ENCODE measurements at places on chromosomes 4 and X.

GRCh38 chrX:155966876-155967275, 30.6 kb upstream of the IL9R start:
- no peak for DNase-seq

DNA sequence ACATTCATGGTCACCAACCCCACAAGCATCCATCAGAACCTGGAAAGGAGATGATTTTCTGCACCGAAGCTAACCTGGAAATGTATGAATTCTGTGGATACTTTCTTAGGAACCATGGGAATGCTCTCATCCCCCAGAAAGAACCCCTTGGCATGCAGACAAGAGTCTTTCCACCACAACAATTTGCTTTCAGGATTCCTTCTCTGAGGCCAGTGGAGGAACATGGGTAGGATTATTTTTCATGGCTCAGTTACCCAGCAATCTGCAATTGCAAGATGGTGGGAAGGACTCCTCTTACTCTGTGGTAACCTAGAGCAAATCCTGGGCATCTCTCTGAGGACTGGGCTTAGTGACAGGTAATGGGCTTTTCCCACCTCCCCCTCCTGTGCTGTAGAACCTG, 131.9 kb upstream of the MSX1 start:
- no peak for DNase-seq

DNA sequence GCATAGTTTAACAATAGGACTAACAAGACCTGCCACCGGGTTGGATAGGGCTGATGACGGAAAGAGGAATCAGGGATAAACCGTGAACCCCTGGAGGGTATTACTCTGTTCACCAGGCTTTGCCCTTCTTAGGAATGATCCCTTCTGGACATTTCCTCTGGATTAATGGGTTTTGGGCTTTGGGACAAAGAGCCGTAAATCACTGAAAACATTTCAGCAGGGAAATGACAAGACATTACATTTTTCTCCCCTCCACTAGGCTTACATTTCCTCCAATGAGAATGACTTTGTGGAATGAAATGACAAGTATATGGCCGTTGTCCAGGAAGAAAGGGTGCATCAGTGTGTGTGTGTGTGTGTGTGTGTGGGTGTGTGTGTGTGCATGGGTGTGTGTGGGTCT, 25.9 kb upstream of the RBPJ start:
- DNase-seq: no peak

DNA sequence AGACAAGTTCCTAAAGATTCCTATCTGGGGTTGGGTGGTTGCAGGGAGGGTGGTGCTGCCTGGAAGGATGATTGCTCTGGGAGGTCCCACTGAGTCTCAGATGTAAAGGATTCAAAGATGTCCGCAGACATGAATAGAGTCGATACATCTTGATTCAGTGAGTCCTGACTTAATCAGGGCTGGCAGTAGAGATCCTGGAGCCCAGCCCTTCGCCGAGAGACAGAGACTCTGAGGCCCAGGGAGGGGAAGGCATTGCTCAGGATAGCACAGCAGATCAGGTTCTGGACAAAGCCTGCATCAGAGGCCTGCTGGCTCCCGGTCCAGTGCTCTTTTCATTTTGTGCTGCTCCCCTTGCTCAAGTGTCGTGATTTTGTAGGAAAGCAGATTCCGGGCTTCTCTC, 21.7 kb downstream of the PJA1 start:
- DNase-seq: no peak

- no peak for DNase-seq
These were observed 142.1 kb downstream of the PDGFRA start for GRCh38 chr4:54371173-54371572.

GRCh38 chr4:149113804-149114430, 671.7 kb upstream of the NR3C2 start:
- no peak for DNase-seq

- no peak for DNase-seq
These were observed 39.4 kb downstream of the GLRA3 start for GRCh38 chr4:174789657-174790056.

DNA sequence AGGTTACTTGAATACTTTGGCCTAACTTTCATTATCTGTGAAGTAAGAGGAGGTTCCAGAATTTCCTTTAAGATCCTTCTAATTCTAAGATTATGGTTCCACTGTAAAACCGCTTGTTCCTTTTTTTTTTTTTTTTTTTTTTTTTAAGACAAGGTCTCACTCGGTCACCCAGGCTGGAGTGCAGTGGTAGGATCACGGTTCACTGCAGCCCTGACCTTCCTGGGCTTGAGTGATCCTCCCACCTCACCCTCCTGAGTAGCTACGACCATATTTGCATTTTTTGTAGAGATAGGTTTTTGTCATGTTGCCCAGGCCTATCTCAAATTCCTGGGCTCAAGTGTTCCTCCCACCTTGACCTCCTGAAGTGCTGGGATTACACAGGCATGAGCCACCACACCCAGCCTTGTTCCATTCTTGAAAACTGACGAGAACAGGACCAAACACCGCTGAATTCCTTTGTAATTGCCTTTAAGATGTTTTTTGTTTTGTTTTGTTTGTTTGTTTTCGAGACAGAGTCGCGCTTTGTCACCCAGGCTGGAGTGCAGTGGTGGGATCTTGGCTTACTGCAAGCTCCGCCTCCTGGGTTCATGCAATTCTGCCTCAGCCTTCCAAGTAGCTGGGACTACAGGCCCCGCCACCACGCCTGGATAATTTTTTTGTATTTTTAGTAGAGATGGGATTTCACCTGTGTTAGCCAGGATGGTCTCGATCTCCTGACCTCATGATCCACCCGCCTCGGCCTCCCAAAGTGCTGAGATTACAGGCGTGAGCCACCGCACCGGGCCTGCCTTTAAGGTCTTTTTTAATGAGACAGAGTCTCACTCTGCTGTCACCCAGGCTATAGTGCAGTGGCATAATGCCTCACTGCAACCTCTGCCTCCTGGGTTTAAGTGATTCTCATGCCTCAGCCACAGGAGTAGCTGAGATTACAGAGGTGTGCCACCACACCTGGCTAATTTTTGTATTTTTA, 6.8 kb downstream of the PDS5A start:
- DNase-seq: peak; percentile 49

DNA sequence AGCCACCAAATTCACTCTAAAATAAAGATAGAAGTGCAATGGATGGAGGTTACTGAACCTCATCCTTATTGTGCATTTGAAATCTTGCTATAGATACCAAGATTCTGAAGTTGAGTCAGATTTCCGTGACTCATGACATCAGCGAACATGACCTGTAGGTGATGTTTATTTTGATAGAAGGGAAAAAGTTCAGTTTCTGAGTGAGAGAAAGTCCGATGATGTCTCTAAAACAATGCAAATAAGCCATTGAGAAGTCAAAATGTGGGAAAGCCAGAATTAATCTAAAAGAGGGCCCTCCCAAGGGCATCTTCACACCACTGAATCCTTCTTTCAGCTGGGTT, 20.0 kb downstream of the PHOX2B start:
- DNase-seq: no peak

DNA sequence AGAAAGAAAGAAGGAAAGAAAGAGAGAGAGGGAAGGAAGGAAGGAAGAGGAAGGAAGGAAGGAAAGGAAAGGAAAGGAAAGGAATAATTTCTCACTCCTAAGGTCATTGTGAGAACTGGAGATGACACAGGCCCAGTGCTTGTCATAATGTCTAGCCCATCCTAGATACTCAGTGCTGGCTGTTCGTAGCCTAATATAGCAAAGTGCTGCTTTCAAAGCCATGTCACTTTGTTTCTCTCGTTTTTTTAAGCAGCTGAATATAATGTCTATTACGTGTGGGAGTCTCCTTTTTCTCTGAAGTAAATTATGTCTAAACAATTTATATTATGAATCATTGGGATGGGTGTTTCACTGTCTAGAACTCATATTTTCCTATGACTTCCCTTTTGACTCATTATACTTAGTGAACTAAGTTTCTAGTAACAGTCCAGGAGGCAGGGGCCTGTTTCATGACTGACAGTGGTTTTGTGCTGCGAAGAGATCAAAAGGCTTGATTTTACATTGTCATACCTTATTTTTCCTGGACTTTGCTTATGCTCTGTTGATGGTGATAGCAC, 327.0 kb upstream of the ZFP42 start:
- DNase-seq: no peak

DNA sequence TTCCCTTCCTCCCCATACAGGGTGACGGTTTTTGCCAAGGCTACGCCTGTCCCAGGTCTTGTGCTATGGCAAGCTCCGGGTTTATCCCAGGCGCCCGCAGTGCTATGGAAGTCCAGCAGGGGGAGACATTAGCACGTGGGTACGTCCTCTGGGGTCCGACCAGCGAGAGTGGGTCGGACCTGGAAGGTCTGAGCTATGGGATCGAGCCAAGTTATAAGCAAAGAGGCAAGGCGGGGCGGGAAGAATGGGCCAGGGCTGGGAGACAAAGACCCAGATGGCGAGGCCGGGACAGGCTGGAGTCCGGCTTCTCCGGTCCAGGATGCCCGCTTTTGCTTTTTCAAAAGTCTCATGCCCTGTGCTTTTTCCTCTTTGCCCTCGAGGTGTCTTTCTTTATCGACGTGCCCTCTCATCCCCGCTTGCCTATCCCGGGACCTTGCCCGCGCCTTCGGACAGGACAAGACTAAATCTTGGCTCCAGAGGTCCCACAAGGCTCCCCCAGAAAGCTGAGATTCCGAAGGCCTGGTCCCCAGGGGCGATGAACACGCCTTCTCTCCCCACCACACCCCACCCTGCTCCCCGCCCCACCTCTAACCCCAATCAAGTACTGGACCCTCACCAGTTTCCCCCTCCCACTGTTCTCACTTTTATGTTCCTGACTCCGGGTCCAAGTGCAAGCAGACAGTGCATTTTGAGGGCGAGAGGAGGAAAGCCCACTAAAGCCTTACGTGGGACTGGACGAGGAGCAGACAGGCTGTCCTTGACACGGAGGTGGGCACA, 785 bp upstream of the EFNB1 start:
- peak; percentile 69 for DNase-seq

GRCh38 chrX:139640259-139640658, 67.7 kb downstream of the MCF2 start:
- no peak for DNase-seq

GRCh38 chr4:8709729-8710360, 117.3 kb downstream of the CPZ start:
- DNase-seq: no peak

DNA sequence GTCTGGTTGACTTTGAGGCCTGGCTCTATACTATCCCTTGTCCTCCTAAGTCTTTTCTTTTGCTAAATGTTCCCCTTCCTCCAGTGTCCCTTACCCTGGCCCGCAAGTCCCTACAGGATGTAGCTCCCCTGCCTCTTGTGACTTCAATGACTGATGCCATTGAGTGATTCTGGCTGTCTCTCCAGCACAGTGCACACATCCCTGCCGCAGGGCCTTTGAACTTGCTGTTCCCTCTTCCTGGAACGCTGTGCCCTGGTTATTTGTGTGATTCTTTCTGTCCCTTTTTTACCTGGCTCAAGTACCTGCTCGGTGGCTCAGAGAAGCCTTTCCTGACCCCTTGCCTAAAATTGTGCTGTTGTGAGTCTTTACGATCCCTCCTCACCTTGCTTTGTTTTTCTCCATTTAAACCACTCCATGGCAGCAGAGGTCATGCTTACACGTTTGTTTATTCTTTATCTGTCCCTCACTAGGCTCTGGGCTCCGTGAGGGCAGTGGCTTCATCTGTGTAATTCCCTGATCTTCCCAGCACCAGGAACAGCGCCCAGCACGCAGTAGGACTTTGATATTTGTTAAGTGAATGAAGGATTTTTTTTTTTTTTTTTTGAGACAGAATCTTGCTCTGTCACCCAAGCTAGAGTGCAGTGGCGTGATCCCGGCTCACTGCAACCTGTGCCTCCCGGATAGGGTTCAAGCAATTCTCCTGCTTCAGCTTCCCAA, 17.6 kb downstream of the MSX1 start:
- DNase-seq: no peak

- no peak for DNase-seq
These were observed 587.5 kb upstream of the MAGEB2 start for GRCh38 chrX:29627833-29628232.

DNA sequence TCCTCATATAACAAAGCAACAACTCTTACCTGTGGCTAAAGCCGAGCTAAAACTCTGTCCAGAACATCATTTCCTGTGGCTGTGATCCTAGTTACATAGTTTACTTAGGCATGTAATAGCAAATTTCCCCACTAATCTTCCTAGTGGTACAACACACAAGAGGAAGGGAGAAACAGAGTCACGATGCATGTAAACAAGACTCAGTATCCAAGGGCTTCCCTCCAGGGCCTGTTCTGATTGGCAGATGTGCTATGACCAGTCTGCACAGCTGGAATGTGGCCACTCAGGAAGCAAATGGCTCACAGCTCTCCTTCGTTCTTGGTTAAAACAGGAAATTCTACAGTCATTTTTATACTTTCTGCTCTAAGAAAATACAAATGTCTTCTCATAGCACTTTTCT, 49.2 kb upstream of the PRSS48 start:
- DNase-seq: no peak

DNA sequence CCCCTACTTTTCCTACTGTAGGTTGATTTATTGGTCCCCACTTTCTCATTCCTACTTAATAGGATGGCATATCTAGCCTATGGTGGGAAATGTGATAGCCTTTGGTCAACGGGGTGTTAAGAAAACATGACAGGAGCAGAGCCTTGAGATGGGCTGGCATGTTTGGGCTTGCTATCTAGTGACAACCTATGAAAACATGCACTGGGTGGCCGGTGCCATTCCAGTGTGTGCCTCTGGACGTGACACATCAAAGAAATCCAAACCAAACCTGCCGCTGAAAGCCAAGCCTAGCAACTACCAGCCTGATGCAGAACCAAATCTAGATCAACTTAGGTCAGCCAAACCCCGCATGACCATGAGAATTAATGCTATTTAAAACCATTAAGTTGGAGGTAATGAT, 317.6 kb downstream of the DMD start:
- no peak for DNase-seq

DNA sequence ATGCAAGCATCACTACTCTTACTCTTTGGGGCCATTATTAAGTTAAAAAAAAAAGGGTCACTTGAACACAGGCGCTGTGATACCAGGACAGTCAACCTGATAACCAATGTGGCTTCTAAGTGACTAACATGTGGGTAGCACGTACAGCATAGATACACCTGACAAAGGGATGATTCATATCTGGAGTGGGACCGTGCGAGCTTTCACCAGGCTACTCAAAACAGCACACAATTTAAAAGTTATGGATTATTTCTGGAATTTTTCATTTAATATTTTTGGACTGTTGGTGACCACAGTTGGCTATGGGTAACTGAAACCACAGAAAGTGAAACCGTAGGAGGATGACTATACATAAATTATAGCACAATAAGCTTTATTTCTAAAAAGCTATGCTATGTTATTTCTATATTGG, 113.8 kb upstream of the STIM2 start:
- no peak for DNase-seq

DNA sequence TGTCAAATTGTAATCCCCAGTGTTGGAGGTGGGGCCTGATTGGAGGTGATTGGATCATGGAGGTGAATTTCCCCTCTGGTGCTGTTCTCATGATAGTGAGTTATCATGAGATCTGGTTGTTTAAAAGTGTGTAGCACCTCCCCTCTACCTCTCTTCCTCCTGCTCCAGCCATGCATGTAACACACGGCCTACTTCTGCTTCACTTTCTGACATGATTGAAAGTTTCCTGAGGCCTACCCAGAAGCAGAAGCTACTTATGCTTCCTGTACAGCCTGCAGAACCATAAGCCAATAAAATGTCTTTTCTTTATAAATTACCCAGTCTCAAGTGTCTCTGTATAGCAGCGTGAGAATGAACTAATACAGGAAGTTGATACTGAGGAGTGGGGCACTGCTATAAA, 61.7 kb upstream of the DDX60 start:
- DNase-seq: peak; percentile 1

- DNase-seq: no peak
These were observed 29.6 kb downstream of the KDM5C start for GRCh38 chrX:53195401-53195800.
